ENCODE measurements at places on chromosomes 13 and 19.

- no peak for DNase-seq
Measured at GRCh38 chr13:29925457-29926097, 75.2 kb upstream of the UBL3 start.

DNA sequence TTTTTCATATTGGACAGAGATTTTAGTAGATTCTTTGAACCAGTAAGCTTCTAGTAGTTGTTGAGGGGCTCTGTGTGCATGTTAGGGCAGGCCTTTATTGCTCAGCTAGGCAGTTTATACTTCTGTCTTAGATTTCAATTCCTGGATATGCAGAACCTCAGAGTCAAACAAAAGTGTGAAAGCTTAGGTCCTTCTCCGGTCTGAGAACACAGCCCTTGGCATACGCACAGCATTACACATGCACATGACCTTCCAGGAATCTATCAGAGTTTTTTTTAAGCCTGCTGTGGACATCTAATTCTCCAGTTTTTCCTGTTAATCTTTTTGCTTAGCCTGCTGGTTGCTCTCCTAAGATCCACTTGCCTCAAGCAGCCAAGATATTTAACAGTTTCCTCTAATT lies 77.9 kb upstream of the KL start:
- DNase-seq, result no peak

GRCh38 chr13:104837756-104838155 lies 1697.7 kb downstream of the EFNB2 start:
- DNase-seq, result no peak

- no peak for DNase-seq
Measured at GRCh38 chr19:2756921-2757881, 17.4 kb upstream of the SLC39A3 start.

GRCh38 chr13:46350003-46350402 lies 37.0 kb downstream of the RUBCNL start:
- DNase-seq, result no peak

DNA sequence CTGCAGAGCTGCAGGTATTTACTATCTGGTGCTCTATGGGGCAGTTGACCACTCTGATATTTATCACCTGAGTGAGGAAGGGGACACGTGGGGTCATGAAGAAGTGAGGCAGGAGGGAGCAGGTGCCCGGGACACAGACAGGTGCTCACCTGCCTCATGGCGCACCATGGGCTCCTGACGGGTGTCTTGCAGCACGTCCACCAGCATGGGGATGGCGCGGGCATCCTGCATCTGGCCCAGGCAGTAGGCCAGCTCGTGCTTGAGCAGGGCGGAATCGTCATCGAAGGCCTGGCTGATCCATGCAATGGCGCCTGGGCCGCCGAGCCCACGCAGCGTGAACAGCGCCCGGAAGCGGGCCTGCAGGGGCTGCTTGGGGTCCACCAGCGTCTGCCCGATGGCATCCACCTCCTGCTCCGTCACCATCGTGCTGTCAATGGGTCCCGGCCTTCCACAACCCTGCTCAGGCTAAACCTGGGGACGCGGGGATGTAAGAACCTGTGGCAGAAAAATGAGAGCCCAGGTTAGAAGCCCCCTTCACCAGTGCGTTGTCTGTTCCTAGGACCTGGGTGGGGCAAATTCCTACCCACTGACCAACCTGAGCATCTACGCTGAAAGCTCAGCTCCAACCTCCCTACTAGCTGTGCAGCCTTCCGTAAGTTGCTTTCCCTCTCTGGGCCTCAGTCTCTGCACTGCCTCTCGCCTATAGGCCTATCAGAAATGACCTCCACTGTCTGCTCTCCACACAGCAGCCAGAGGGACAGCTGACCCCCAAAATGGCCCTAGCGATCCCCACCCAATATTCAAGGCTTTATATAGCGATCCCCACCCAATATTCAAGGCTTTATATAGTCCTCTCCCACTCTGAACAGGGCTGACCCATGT lies 3.8 kb downstream of the DOHH start:
- DNase-seq, result no peak

- no peak for DNase-seq
Measured at GRCh38 chr13:46556418-46556779, 3.4 kb downstream of the LRCH1 start.

DNA sequence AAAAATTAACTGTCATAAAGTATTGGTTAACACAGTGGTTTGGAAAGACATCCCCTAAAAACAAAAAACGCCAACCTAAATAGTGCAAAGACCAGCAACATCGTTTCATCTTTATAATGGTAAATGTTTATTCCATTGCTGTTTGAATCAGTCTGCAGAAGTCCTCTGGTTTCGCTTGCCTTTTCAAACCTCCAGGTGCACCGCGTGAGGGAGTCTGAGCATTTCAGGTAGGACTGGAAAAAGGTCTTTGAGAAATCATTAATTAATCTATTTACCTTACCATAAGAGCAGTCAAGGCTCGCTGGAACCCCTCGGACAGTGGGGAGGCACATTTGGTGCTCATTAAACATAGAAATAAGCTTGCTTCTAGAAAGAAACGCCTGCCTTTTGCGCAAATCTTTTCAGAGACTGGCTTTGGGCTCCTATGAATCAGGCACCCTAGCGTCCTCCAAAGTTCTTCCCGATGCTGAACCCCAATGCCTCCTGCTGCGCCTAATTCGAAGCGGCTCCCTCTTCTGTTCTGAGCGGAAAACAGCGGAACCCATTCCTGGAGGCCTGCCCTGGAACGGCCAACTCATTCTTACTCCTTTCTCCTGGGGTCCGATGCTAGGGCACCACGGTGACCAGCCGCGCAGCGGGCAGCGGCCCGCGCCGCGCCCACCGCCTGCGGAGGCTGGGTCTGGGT lies 951 bp upstream of the MTUS2 start:
- DNase-seq, result no peak

DNA sequence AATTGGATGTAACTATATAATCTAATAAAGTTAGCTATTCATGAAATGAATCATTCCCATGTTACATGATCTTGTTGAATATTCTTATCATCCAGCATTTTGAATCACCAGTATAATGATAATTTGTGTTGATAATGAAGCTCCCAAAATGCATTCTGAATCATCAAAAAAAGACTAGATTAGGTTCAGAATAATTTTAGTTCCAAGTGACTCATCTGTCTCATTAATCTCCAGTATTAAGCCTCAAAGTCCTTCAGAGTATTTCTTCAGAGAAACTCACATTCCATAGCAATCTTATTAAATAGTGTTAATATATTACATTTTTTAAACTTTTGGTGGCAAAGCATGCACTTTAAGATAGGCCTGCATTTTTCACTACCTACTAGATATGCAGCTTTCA lies 207.5 kb downstream of the SLITRK5 start:
- no peak for DNase-seq

GRCh38 chr19:21698215-21698614 lies 69.2 kb downstream of the ZNF100 start:
- DNase-seq, result no peak

- DNase-seq, result no peak
Measured at GRCh38 chr13:49679246-49679645, 12.0 kb downstream of the EBPL start.

DNA sequence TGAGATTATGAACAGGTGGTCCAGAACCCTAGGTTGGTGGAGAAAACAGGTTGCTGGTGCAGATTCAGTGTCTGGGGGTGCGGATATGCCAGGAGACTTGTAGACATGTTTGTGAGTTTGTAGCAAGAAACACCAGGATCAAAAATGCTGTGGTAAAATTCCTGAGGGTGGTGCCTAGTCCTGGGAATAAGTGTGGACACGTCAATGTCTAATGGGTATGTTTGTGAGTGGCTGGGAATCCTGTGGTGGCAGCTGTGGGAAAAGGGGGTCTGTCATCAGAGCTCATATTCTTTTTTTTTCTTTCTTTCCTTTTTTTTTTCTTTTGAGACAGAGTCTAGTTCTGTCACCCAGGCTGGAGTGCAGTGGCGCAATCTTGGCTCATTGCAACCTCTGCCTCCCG lies 7.2 kb downstream of the ZNF708 start:
- DNase-seq, result no peak

- no peak for DNase-seq
Measured at GRCh38 chr19:38032151-38032550, 125.1 kb downstream of the SIPA1L3 start.
